ENCODE measurements at places on chromosomes 1 and 21.

- no peak for DNase-seq
Measured at GRCh38 chr1:30449428-30450147, 273.8 kb downstream of the MATN1 start.

DNA sequence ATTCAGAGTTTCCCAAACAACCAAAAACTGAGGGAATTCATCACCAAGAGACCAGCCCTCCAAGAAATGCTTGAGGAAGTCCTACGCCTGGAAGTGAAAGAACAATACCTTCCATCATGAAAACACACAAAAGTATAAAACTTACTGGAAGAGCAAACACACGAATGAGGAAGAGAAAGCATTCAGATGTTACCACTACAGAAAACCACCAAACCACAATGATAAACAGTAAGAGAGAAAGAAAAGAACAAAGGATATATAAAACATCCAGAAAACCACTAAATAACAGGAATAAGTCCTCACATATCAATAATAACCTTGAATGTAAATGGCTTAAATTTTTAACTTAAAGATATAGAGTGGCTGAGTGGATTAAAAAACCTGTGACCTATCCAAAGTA lies 58.5 kb upstream of the BCL10 start:
- peak; percentile 37 for DNase-seq

- no peak for DNase-seq
Measured at GRCh38 chr1:7265771-7266371, 480.6 kb downstream of the CAMTA1 start.

DNA sequence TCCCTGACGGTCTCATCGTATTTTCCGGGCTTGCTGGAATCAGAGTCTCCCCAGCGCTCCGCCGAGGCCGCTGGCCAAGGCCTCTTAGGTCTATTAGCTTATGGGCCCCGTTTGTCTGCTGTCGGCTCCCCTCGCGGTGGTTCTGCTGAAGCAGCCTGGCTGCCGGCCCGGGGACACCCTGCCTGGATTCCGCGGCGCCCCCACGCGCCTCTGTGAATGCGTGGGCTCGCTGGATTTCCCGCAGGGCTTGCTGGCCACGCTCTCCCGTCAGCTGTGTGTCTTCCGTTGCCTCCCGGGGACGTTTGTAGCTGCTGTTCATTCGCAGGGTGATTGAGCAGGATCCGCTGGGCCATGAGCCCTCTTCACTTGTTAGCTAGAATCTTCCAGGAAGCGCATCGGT lies 8.4 kb downstream of the LRRC3 start:
- DNase-seq, result no peak

GRCh38 chr1:181160998-181161870 lies 72.7 kb downstream of the IER5 start:
- peak; percentile 66 for DNase-seq

DNA sequence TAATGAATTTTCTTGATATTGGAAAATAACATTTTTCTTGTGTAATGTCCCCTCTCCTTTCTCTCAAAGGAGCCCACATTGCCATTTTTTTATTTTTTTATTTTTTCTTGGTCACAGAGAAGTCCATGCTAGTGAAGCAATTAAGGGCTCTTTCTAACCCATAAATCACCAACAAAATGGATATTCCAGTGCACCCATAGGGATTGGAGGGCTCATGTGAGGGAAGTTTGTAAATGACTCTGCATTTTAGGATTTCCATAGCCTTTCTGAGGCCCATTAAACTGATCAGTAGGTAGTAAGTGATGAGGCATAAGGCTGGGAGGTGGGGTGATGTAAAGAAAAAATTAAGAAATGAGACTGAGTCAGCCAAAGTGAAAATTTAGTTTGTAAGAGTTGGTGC lies 55.9 kb upstream of the JAK1 start:
- no peak for DNase-seq

Measured in MM.1S (cell line).